Kidney epithelial cell (primary cell): ENCODE measurements at places on chromosomes 12 and 14.

DNA sequence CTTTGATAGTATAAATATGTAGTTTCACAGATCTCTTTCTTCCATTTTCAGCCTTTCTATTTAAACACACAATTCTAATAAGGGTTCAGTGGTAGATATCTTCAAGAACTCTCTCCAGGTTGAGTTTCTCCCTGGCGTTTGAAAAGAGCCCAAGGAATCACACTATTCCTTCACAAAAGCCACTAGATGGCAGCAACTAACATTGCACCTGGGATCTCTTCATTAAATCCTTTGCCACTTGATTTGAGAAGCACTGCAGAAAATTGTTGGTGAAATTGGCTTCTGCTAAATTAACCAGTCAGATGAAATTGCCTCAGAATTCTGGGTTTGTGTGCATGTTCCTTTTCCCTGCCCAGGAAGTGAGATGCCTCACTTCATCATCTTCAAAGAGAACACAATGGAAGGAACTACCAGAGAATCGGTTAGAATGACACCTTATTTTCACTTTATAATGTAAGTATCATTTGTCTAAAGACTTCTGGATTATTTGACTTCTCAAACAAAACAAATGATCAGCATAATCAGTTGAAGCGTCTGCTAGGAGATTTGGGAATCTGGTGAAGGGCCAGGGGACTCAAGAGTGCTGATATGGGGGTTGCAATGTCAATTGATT, 6.8 kb downstream of the CCDC198 start:
- no peak for DNase-seq

DNA sequence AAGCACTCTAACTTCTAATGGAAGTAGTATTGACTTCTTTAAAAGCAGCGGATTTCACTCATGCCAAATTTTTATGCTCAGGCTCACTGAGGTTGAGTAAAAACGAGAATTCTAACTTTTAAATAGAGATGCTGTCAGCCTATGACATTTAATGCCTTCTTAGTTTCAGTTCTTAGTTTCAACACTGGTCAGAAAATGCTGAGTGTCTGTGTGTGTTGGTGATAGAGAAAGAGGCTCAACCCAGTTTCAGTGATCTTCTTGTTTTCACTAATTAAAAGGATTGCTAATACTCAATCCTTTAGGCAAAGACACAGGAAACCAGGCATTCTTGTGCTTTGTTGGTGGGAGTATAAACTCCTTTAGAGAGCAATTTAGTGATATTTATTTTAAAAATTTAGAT, 31.0 kb downstream of the PEBP1 start:
- no peak for DNase-seq

DNA sequence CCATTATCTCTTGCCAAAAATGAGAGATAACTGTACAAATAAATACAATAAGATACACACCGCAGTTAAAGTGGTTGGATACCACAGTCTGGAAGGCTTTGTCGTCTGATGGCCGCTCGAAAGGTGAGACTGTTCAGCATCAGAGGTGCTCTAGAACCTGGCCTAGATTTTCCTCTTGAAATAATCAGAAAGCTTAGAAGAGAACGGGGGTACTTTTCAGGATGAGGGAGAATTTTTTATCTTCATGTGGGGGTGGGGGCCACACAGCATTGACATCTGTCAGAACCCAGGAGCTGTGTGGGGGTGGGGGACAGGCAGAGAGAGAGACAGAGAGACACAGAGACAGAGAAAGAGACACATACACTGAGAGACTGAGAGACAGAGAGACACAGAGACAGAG, 90.5 kb downstream of the GALNT9 start:
- no peak for DNase-seq

DNA sequence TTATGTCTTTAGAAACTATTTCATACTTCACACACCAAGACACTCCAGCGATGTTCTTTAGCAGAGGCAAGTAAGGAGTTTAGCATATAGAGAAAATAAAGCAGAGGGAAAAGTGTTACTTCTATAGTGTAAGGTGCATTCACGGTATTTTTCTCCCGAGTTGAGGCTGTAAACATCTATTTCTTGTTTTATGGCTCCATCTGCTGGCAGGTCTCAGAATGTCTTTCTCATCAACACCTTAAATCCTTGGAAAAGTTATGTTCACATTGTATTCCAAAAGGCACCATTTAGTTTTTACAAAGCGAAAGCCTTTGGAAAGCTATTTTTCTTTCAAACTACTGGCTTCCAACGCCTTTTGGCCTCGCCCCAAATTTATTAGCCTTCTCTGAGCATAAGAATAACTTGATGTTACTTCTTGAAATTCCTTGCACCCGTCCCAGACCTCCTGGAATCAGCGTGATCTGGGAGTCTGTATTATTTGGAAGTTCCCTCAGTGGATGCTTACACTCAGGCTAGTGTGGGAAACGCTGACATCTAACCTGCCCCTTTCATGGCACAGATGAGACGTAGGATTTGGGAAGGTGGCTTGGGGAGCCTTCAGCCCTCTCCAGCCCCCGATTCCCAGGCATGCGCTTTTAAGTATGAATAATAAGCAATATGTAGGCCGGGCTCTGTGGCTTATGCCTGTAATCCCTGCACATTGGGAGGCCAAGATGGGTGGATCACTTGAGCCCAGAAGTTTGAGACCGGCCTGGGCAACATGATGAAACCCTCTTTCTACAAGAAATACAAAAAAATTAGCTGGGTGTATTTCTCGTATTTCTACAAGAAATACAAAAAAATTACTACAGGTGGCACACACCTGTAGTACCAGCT, 1.9 kb upstream of the PIWIL1 start:
- DNase-seq = no peak

- no peak for DNase-seq
Measured at GRCh38 chr12:116529686-116530085, 29.5 kb upstream of the MAP1LC3B2 start.
